ENCODE measurements at places on chromosomes 2 and 18. TPM values are rescaled to one million over a fixed set of nuclear protein-coding genes. Genes with fewer than 3 reads are reported as not detected.

Gene DLX1
- total RNA-seq: 0.83 TPM

Gene UBE2E3
- 41.5 TPM for total RNA-seq

Gene TXNDC2
- 0.83 TPM for total RNA-seq

Gene PID1
- total RNA-seq: 51.1 TPM

Gene COL4A4
- total RNA-seq: 3.6 TPM

Gene TMEFF2
- total RNA-seq: 0.42 TPM

Gene SCN2A
- 0.11 TPM for total RNA-seq

Gene SERPINB4
- not detected for total RNA-seq

Gene UGT1A9
- not detected for total RNA-seq

Gene DPP10
- 3.3 TPM for total RNA-seq

Gene CXCR1
- 0.13 TPM for total RNA-seq

Gene APOB
- 0.83 TPM for total RNA-seq

Gene CFC1
- not detected for total RNA-seq

Gene CCDC121
- total RNA-seq: 5.0 TPM

Gene POTEF
- total RNA-seq: not detected

Gene CENPA
- total RNA-seq: not detected

Gene GKN2
- total RNA-seq: not detected

Gene ZBTB7C
- 6.3 TPM for total RNA-seq

Gene DYNAP
- total RNA-seq: not detected

Gene LYPD6B
- total RNA-seq: not detected

Gene RPRM
- 3.3 TPM for total RNA-seq

Gene HTR2B
- total RNA-seq: 46.4 TPM

Gene OTX1
- not detected for total RNA-seq

Gene PLCL1
- 79.0 TPM for total RNA-seq

Gene MOGAT1
- not detected for total RNA-seq

Gene UGGT1
- total RNA-seq: 27.0 TPM

Gene CREG2
- not detected for total RNA-seq

Gene FAM237A
- total RNA-seq: not detected

Gene CYP26B1
- 3.6 TPM for total RNA-seq

Gene SLC4A3
- 20.0 TPM for total RNA-seq

Gene HRH4
- not detected for total RNA-seq

Gene MAPRE3
- total RNA-seq: 11.0 TPM

Gene GKN1
- not detected for total RNA-seq

Gene HNMT
- total RNA-seq: 23.4 TPM

Gene EN1
- 0.13 TPM for total RNA-seq

All from esophagus muscularis mucosa (tissue), 4 donors.